ENCODE measurements at places on chromosomes 7 and 10.

DNA sequence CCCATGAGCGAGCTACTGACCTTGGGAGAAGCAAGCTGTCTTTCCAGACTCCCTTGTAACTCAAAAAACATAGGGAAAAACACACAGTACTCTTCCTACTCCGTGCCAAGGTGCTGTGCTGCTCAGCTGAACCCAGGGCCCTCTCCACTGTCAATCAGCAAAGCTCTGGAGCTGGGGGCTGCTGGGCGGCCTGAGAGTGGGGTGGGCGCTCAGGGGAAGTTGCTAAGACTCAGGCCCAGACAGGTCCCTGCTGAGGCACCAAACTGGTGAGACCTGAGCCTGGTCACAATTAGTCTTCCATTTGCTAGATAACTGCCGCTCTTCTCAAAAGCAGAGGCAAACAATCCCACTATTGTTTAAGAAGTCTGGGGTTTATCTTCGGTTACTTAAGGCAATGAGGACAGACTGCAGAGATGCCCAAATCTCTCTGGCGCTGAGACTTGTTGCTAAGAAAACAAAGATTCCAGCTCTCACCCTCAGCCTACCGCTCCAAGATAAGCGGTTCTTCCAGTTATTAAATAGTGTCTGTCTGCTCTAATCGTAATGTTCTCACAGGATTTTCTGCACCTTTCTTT, 22.0 kb downstream of the STEAP1B start:
- DNase-seq, result no peak

GRCh38 chr10:6643962-6644361, 63.9 kb upstream of the PRKCQ start:
- DNase-seq, result no peak

DNA sequence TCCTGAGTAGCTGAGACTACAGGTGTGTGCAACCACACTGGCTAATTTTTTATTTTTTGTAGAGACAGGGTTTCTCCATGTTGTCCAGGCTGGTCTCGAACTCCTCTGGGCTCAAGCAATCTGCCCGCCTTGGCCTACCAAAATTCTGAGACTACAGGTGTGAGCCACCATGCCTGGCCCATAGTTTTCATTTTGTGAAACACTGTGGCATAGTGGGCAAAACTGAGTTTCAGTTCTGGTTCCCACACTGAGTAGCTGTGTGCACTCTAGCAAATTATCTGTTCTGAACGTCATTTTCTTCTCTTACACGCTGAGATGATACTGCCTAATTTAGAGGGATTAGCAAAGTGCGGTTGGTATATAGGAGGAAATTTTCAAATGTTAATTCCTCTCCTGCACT, 13.5 kb downstream of the ATP5MK start:
- no peak for DNase-seq

- no peak for DNase-seq
These were observed 314.8 kb downstream of the POM121L12 start for GRCh38 chr7:53350241-53350640.

GRCh38 chr7:100074841-100075240, 6.7 kb downstream of the ZNF3 start:
- DNase-seq, result no peak

- DNase-seq, result peak; percentile 8
These were observed 2.4 kb downstream of the SFMBT2 start for GRCh38 chr10:7408291-7409044.

- DNase-seq, result no peak
These were observed 137.5 kb upstream of the FZD1 start for GRCh38 chr7:91126762-91127161.

DNA sequence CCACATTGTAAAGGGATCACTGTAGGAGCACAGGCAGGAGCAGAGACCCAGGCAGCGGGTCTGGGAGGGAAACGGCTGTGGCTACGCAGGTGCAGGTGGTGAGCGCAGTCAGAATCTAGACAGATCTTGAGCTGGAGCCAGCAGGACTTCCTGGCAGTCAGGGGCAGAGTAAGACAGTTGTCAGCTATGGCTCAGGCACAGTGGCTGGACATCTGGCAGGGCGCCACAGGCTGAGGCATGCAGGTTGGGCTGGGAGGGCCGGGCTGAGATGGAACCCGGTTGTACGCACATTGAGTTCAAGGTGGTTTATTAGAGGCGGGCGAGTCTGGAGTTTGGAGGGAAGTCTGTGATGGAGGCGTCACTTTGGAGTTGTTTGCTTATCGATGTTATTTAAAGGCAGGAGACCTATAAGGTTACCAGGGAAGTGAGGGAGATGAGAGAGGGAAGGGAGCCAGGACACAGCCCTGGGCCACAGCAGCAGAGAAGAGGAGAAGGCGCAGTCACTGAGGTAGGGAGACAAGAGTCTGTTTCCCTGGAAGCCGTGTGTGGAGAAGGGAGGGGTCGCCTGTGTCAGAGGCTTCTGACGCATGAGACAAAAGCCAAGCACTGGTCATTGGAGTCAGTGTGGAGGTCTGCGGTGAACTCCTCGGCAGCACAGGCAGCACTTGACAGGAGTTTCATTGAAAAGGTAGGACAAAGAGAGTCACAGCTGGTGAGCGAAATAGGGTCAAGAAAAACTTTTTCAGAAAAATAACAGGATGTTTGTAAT, 73.8 kb downstream of the LANCL2 start:
- no peak for DNase-seq

DNA sequence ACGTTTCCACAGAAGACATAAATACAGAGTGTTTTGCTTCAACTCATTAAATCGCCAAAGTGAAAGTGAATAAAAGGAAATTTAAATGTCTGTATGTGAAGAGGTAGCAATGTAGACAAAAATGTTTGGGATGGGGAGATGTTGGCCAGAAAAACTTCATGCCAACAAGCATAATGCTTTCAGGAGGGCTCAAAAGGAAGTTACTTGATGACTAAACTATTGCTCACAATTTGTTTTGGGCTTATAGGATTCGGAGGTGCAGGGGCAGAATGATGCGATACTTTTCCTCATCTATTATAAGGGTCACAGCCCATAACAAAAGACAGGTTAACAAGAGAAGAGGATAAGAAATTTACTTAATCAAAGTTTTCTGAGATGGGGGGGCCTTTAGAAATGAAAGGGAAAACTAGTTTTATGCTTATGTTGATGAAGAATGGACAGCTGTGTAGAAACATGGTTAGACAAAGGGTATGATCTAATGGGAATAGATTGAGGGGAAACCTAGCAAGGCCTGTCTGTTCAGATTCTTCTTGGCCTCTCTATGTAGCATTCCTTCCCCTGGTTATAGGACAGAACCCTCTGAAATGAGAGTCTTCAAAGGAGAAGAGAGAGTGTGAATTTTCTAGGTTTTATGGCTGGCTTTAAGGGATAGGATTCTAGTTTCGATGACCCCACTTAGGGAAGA, 898.6 kb downstream of the LRMDA start:
- no peak for DNase-seq

- DNase-seq, result no peak
These were observed 72.7 kb downstream of the PLCE1 start for GRCh38 chr10:94066411-94066810.

DNA sequence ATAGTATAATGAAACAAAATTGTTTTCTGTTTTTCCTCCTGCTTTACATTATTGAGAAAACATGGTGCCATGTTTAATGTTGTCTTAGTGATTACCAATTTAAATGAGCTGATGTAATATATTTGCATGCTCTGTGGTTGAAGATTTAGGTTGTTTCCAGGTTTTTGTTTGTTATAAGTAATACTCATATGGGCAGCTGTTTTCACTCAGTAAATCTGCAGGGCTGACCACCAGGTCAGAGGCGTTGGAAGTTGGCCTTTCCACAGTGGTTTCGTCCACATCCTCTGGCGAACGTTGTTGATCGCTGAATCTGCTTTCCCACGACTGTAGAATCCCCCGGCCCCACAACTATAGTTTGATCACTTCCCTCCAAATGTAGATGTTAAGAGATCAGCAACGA, 21.6 kb upstream of the PURB start:
- no peak for DNase-seq

- DNase-seq, result no peak
These were observed 75.5 kb upstream of the AGK start for GRCh38 chr7:141475679-141476078.

DNA sequence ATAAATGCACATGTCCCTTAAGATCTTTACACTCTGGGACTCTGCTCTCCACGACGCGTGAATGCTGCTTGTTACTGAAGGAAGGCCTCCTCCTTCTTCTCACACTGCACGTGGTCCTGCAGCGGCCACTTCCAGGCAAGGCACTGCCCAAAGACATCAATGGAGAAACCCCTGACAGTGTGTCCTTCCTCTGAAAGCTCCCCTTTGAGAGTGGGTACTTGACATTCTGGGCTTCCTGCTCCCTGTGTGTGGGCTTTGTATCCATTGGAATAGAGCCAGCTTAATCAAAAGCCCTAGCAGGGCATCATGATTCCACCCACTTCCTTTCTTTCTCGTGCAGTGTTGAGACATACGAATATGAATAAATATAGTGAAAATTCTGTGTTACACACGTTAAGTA, 69.7 kb upstream of the STK17A start:
- DNase-seq, result no peak

GRCh38 chr10:108303149-108303548, 1138.6 kb upstream of the SORCS1 start:
- no peak for DNase-seq

GRCh38 chr7:44961844-44962482, 16.9 kb downstream of the MYO1G start:
- no peak for DNase-seq

GRCh38 chr7:82805527-82805960, 357.1 kb downstream of the PCLO start:
- DNase-seq, result no peak

GRCh38 chr10:14635043-14635710, 139.5 kb downstream of the FAM107B start:
- no peak for DNase-seq

GRCh38 chr10:26499426-26499825, 61.3 kb downstream of the APBB1IP start:
- DNase-seq, result no peak

DNA sequence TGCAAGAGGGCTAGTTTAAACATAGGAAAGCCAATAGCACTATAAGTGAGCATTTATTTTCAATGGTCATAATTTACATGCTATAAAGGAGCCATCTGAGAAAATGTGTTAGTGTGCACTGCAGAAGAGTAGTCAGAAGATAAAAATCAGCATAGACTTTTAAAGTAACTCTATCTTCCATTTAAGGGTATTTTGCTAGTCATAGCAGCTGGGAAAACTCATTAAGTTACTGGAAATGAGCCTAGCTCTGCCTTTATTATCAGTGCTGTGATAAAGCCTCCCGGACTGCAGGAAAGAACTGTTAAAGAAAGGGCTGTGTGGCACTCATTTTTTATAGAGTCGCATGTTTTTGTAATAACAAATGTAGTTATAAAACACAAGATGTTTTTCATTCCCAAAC, 825.8 kb upstream of the POM121L12 start:
- no peak for DNase-seq

- no peak for DNase-seq
These were observed 13.6 kb downstream of the DGKB start for GRCh38 chr7:14888962-14889361.

- DNase-seq, result no peak
These were observed 226.2 kb upstream of the DGKB start for GRCh38 chr7:15128716-15129115.

GRCh38 chr10:72063703-72064391, 24.5 kb downstream of the SPOCK2 start:
- DNase-seq, result no peak

Measured in activated T-helper 1 cell treated with anti-CD3 and anti-CD28 coated beads, Interleukin-2, amount 50 U/mL, for 16 hours (primary cell).